ENCODE measurements at places on chromosomes 4 and X. TPM values are rescaled to one million over a fixed set of nuclear protein-coding genes. Genes with fewer than 3 reads are reported as not detected.

- no peak for DNase-seq
Measured at GRCh38 chr4:5906191-5906590, 13.3 kb upstream of the CRMP1 start.

The UGT2B7 gene
- not detected for total RNA-seq

GRCh38 chr4:92885632-92886031, 581.9 kb downstream of the GRID2 start:
- DNase-seq = no peak

DNA sequence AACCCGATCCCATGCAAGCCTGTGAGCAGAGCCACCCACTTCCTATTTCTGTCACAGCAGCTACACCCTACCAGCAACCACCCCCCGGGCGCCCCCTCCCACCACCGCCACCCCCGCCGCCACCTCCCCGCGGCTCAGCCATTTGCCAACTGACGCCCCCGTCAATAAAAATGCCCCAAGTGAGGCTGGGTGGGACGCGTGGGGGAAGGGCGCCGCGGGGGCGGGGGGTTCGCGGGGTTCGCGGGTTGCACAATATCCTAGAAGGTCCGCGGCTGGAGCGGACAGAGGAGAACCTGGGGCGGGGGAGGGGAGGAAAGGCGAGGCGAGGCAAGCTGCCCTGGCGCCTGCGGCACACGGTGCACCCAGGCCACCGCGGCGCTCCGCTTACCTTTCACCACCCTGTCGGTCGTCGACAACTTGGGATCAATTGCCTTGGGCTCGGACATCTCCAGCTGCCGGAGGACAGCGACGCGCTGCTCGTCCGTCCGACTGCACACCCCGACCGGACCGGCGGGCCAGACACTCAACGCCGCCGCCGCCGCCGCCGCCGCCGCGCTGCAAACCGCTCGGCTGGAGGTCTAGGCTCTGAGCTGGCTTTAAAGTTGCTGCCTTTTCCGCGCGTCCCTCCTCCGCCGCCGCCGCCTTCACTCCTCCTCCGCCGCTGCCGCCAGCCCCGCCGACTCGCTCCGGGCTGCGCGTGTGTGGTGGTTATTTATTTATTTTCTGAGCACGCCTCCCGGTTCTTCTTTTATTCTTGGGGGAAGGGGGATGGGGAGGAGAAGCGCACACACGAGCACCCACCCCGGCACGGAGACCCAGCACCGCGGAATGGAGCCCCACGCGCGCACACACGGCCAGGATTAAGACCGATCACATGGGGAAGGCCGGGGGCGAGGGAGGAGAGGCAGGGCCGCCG, 717 bp downstream of the PPP3CA start:
- peak; percentile 48 for DNase-seq

The MAP3K15 gene
- not detected for total RNA-seq

All from T-helper 17 cell (primary cell).